Endothelial cell of umbilical vein (primary cell): ENCODE measurements at places on chromosomes 11 and 22. TPM values are rescaled to one million over a fixed set of nuclear protein-coding genes. Genes with fewer than 3 reads are reported as not detected.

DNA sequence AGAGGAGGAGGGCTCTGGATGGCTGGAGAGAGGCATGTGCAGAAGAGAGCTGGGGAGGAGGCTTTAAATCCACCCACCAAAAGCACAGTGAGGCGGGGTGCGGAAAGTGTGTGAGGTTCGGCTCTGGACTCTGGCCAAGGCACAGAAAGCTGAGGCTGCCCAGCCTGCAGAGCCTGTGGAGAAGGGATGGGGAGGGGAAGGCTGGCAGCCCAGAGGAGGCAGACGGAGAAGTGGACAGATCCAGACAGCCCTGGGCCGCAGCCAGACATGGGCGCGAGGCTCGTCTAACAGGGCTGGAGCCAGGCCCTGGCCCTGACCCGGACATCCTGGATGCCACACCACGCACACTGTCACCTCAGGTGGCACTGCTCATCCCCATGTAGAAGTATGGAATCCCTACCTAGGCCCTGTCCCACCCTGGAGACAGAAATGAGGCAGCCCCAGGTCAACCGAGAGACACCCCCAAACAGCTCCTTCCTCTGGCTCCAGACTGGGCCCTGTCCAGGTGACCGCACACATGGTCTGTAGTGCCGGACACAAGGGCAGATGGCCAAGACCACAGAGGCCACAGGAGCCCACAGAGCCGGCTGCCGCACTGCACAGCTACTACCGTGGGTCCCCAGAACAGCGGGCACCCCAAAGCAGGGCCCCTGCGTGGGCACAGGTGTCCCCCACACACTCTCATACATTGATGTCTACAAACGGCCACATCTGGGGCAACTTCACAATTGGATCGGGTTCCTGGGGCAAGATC is 16.6 kb upstream of the MOB2 start:
- DNase-seq = no peak

DNA sequence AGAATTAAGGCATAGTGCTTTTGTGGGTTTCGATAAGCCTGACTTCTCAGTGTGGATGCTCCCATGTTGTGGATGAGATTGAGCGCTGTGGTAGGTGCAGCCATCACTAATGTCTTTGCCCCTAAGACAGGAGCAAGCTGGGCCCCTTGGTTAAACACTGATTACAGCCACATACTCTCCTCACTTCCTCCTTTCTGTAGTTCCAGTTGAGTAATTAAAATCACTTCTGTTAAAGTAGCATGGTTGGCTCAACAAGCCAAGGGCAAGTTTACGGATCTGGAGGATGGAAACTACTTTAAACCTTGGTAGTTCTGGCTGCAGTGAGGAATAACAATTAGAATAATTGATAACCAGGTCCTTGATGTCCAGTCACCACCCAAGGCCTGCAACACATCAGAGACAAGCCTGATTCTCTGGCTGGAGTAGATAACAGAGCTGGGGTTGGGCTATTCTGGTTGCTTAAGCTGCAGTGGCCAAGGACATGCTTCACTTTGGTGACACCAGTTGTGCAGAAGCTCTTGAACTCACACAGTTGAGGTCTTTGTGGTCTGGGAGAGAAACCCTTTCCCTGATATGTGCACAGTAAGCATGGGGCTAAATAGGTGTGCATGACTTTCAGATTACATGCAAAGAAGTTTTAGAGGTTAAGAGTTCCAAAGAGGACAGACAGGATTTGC is 81.3 kb downstream of the KIRREL3 start:
- no peak for DNase-seq

DNA sequence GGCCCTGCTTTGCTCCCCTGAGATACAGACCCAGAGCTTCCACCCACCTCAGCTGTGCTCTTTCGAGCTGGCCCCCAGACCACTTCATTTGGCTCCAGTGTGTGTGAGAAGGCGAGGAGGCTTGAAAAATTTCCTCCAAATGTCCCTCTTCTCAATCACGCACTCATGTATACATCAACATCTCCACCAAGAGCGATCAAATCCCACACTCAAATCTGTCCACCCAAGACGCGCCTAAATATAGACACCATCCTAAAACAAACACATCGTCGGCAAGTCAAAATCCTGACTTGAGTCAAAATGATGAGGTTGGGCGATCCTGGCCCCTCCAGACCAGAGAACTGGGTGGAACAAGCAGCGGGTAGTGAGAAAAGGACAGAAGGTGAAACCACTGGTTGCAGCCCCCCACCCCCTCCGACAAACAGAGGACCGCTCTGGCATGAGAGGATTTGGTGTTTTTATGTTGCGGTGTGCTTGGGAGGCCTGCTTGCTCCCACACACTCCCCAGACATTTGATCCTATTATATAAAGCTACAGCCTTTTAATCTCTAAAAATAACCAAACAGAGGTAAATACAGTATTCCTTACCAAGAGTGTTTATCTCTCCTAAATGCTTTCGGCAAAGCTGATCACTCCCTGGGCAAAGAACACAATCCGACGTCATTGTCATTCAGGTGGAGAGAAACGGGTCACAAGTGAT is 10.2 kb downstream of the MN1 start:
- no peak for DNase-seq

GRCh38 chr11:15764326-15764725 is 592.0 kb downstream of the SOX6 start:
- no peak for DNase-seq

GRCh38 chr11:114304969-114305368 is 8.8 kb downstream of the NNMT start:
- no peak for DNase-seq

DNA sequence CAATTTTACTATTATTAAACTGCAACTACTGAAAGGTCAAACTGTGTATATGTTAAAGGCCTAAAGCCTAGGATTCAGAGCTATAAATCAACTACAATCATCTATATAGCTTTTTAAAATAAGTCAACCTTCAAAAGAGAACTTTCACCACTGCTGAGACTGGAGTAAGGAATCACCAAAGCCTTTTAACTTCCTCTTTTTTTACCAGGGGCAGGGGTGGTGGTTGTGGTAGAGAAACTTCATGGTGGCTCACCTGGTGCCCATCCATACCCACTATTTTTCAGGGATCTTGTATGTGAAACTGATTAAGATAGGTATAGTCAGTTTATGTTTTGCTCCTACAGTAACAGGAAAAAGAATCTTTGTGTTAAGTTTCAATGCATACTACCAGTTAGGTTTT is 31.5 kb downstream of the TSG101 start:
- no peak for DNase-seq

DNA sequence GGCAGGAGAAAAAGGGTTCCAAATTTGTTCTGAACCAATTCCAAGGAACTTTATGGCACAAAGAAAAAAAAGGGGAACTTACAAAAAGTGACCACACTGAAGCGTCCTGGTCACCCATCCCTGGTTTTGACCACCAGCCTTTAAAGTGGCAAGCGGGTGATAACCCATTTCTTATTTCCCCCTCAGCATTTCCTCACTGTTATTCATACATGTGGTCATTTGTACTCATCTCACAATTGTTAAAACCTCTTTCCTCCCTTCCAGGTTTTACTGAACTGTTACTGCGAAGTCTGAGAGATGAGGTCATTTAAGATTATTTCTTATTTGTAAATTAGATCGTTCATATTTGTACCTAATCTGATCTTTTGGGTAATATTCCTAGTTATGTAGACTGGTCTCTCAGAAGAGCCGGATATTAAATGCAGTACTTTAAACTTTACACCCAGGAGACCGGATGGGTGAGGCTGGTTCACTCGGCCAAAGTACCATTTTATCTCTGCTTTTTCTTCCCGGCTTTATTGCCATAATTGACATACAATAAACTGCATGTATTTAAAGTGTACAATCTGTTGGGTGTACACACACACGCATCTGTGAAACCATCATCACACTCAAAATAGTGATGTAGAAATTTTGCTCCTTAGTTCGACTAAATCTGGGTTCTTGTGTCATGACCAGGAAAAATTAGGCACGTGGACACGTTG is 47.0 kb downstream of the CDPF1 start:
- DNase-seq = no peak

Gene TAF6L
- 28.9 and 30.4 TPM in 2 replicates for total RNA-seq

Gene OR56B4
- not detected in 2 replicates for total RNA-seq

Gene TTC17
- 55.7 and 66.8 TPM in 2 replicates for total RNA-seq

Gene ANO9
- total RNA-seq = 0.12 TPM in 1 of 2 replicates, not detected in the other
